ENCODE measurements at places on chromosomes 1 and 21.

DNA sequence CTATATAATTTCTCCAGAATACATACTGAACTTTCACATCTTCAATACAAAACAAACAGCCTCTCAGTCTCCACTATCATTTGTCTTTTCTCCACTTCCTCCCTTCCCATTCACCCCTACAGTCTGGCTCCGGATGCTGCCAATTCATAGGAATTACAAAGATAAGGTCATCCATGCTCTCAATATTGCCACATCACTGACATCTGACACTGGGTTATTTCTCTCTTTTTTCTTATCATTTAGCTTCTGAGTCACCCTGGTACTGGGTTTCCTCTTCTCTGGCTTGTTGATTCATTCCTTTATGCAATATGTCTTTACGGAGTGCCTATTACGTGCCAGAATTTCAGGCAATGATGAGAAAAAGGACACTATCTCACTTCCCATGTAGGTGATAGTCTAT lies 3.1 kb upstream of the SH3BP5L start:
- no peak for DNase-seq

- no peak for DNase-seq
Observed at GRCh38 chr1:209837671-209838070, 9.9 kb downstream of the UTP25 start.

GRCh38 chr21:32411350-32412161 lies 950 bp upstream of the EVA1C start:
- DNase-seq, result peak; percentile 65

- no peak for DNase-seq
Observed at GRCh38 chr1:90924982-90925381, 96.9 kb downstream of the ZNF644 start.

GRCh38 chr1:106254748-106255147 lies 801.7 kb upstream of the PRMT6 start:
- DNase-seq, result no peak

- no peak for DNase-seq
Observed at GRCh38 chr1:241586905-241587512, 53.2 kb downstream of the CHML start.

GRCh38 chr1:114341299-114341698 lies 169.7 kb downstream of the TRIM33 start:
- peak; percentile 21 for DNase-seq

- DNase-seq, result no peak
Observed at GRCh38 chr21:35232545-35233176, 183.6 kb upstream of the RUNX1 start.

DNA sequence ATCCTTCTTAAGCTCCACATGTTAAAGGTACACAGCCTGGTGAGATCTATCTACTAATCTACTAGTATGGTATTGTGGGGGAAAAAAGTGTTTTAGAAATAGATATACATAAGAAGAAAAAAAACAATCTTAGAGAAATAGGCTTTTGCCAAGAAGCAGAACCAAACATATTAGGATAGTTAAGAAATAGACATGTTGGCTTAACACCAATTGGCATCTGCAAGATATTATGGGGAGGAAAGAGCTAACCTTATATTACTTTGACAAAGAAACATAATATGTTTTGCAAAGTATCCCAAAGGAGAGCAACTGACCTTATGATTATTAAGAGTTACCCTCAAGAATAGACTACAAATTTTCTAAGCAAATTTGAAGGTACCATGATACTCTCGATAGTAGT lies 202.9 kb downstream of the BRINP3 start:
- no peak for DNase-seq

- no peak for DNase-seq
Observed at GRCh38 chr1:52880206-52880605, 37.6 kb downstream of the ZYG11A start.

DNA sequence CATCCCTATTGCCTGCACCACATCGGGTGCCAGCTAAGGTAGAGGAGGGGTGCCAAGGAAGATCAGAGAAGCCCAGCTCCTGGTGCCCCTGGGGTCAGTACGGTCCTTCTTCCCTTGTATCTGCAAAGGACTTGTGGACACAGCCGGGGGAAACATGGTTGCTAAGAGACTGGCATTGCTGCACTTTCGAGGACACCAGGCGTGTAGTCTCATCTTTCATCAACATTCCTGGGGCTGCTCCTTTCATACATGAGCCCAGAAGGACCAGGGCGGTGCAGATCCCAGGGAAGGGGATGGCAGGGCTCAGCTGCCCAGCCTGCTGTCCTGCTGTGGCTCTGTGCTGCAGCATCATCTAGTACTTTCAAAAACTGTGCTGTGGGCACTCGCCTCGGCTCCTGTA lies 61.0 kb downstream of the RUNX1 start:
- DNase-seq, result no peak

DNA sequence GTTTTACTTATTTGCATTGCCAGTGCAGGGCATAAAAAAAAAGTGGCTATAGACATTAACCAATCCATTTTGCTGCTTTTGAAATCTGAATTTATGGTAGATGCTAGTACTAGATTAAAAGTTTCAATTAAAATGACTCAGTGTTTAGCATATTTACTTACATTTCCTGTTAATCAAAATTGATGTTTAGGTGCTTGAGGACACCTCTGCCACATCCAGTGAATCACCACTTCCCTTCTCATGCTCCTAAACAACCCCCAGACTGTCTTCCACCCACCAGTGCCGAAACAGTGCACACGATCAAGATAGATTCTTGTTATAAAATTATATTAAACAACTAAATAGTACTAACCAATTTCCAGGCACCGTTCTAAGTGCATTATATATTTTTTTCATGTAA lies 32.7 kb downstream of the HSD17B7 start:
- no peak for DNase-seq

GRCh38 chr1:166740668-166741276 lies 98.5 kb upstream of the POGK start:
- no peak for DNase-seq

DNA sequence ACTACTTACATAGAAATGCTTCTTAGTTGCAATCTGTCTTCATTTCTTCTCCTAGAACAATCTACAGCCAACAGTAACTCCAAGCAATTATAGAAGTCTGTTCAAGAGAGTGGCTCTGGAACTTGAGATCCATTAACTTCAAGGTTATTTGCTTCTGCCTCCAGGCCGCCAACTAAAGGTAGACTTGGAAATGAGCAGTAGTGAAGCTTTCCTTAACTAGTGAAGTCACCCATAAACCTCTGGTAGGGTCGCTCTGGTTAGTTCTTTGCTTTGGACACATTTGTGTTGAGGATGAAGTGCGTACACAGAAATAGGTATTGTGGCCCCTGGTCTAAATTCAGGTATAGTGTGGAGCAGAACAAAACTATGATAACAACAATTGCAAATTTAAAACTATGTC lies 809.9 kb upstream of the RGS18 start:
- no peak for DNase-seq

DNA sequence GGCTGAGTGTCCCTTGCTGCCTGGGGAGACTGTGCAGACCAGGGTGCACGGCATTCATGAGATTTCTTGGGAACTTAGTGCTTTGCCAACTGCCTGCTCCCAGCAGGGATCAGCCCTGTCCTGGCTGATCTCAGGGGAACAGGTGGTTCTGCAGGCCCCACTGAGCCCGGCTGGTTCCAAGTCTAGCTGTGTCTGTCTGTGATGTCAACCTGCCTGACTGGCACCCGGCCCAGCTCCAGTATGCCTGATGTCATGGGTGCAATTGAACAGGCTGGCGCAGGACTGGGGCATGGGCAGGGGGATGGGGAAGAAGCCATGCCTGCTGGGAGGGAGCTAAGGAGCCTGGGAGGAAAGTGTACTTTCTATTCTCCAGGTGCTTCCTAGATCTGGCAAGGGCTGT lies 227.1 kb downstream of the GRIK3 start:
- no peak for DNase-seq

GRCh38 chr1:226425004-226425378 lies 17.1 kb upstream of the PARP1 start:
- DNase-seq, result no peak

DNA sequence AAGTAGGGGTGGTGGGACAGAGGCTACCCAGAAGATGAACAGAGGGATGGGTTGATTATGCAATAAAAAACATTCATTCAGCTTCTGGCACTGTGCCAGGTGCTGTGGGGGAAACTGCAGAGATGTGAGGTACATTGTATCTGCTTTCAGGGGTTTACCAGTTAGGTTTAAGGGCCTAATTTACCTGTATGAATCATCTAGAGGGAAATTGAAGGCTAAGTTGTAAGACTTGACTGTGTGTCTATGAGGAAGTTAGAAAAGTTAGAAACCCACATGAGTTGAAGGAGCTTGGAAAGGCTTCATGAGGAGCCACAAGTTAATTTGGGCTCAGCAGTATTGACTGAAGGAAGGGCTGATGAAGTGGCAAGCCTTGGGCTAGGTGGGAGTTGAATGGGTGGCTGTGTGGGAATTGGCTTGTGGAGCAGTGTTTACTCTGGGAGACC lies 36.7 kb upstream of the APOBEC4 start:
- DNase-seq, result no peak

DNA sequence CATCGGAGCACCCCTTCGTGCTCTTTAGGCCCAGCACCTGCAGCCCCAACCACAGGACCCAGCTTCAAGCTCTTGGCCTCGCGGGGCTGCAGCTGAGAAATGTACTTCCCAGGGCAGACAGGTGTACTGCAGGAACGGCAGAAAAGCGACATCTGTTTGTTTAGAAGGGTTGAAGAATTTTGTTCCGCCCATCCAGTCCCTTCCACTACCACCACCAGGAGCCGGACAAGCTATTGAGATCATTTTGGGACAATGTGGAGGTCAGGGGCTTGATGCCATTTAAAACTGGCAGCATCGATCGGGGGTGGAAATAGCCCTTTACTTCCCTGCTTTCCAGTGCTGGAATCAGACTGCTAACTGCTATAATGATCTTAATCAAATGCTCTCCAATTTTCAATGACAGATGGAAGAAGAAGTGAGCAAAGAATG lies 1.7 kb downstream of the SERTAD4 start:
- DNase-seq, result no peak

DNA sequence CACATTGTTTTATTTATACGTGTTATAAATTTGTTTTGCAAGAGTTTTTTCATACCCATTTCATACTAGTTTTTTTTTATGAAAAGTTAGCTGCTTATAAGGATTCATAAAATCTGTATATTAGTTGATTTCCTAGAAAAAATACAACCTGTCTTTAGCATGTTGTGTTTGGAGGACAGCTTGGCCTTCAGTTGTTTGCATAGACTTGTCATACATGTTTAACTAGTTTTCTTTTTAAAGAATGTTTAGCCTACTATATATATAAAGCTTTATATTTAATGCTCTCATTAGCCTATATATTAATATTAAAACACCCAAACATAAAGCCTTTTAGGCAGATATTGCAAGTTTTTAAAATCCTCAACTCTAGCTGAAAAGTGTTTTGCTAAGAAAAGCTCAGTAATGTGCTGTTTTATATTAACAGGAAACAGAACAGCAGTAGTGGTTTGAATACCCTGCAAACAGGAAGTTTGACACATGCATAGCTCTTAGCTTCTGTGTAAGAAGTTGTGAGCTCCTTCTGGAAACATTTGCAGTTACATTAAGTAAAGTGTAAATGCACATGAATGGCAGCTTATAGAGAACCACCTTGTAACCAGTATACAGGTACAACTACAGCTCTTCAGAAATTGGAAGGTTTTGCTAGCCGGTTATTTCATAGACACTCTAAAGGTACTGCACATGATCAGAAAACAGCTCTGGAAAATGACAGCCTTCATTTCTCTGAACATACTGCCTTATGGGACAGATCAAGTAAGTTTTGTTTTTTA lies at the start of gene PRKACB:
Gene PRKACB (plus strand): TSS at position 476 of the 770 bp plus-strand sequence. CDS start 91 bp downstream, at position 567.
- no peak for DNase-seq

- DNase-seq, result no peak
Observed at GRCh38 chr1:40017951-40018575, 22.5 kb upstream of the CAP1 start.

GRCh38 chr1:82299656-82300055 lies 498.9 kb downstream of the ADGRL2 start:
- DNase-seq, result no peak

DNA sequence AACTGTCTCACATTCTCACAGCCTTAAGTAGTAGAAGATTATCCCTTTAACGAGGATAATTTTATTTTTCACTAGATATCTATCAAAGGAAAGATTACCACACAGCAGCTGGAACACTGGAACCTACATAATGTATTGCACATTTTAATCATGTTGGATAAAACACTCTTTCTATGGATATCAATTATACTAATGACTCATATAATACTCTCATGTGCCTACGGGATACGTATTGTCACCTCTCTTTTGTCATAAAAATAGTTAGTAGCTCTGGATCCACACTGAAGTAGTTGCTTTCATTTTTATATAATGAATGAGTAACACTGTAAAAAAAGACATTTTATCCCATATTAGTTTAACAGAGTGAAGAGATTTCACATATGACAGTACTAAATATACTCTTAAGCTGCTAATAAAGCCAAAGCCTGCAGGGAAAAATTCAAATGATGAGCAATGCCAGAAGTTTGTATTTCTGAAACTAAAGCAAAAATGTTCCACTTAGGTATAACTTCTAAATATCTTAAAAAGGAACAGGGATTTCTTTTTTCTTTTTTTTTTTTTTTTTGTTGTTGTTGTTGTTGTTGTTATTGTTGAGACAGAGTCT lies 408.7 kb upstream of the PKN2 start:
- no peak for DNase-seq

DNA sequence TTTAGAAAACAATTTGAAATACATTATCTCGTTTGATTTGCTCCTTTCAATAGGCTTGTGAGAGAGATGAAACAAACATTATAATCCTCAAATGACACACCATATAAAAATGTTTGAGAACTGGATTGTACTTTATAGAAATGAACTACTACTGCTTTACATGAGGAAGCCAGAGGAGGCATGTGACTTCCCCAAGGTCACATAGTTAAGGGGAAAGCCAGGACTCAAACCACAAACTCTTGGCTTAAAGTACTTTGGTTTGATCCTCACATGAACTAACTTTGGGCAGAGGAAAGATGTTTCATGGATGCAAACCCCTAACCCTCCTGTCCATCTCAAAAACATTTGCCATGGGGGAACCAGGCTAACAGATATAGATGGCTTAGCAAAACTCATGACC lies 4.7 kb downstream of the ARHGEF11 start:
- no peak for DNase-seq

DNA sequence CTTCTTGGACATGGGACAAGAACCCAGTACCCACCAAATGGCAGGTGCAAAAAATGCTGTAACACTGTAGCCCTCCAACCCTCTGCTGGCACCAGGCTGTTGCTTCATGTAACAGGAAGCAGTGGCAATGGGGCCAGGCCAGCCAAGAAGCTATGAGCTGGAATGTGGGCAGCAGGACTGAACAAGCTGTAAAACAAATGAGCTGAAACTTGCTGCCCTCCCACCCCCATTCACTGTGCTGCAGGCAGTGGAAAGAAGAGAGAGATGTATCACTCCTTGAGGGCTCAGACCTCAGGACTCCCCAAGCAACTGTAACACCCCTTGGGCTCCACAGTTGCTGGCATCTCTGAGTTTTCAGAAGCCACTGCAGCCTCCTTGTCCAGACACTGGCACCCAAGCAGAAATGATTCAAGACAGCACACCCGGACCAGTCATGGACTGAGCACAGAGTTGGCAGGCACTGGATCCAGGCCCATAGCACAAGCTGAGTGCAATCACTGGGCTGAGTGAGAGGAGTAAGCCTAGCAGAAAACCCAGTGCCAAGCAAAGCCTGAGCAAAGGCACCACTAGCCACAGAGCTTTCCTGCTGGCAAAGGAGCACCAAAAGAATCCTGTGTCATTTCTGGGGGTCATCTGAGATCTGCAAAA lies 321.4 kb upstream of the CXADR start:
- DNase-seq, result no peak

All from stimulated activated CD8-positive, alpha-beta memory T cell treated with anti-CD3 and anti-CD28 coated beads, Interleukin-15, amount 100 ng/mL, for 48 hours (primary cell).